Inflammatory macrophage treated with lipopolysaccharide for 1 hour (primary cell): ENCODE measurements at places on chromosomes 1 and 21.

DNA sequence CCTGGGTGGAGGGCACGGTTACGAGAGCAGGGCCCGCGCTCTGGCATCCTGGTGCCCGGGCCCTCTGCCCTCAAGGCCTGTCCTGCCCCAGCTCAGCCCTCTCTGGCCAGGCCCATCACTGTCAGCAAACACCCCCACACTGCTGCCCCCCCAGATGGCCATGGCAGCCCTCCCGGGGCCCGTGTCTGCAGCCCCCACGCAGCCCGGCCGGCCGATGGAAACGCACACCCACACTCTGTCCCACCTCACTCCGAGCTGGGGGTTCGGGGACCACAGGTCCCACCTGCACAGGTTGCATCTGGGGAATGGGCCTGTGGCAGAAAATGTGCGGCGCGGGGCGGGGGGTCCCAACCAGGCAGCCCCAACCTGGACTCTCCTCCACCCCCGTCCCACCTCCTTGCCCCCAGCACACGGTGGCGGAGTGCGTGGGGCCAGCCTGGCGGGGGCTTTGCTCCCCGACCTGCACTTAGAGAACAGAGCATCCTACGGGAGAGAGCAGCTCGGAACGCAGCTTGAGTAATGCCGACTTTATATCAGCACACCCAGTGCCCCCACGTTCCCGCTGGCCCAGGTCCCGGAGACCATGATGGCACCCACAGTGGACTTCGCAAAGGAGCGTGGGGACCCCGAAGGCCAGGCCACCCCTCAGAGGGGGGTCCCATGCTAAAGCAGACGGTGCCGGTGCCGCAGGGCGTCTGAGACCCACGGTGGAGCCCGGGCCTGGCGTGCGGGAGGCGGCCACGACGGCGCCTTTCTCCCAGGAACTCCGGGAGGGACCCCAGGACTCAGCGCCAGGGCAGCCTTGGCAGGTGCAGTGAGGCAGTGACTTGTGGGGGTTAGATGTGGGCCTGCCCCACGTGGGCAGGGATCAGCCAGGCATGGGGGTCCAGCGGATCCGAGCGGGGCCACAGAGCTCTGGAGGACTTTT lies 7.5 kb upstream of the RNF223 start:
- no peak for DNase-seq

- DNase-seq, result no peak
These were observed 97.1 kb upstream of the C1orf87 start for GRCh38 chr1:60170709-60171108.

DNA sequence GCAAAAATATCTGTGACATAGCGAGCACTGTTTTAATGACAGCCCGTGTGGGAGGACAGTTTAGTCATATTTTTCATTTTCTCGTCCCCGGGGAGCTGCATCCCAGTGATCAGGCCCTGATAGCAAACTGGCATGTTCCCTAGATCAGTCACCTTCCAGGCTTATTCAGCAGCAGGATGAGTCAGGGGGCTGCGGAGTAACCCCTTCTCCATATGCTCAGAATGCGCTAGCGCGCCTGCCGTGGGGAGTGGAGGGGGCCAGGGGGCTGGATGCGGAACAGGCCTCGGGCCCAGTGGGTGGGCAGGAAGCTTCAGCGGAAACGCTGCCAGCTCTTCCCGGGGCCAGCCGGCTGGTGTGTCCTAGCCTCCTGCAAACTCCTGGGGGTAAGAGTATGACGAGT lies 94.0 kb downstream of the KCND3 start:
- no peak for DNase-seq

- DNase-seq, result no peak
These were observed 25.2 kb downstream of the NVL start for GRCh38 chr1:224304767-224305166.

DNA sequence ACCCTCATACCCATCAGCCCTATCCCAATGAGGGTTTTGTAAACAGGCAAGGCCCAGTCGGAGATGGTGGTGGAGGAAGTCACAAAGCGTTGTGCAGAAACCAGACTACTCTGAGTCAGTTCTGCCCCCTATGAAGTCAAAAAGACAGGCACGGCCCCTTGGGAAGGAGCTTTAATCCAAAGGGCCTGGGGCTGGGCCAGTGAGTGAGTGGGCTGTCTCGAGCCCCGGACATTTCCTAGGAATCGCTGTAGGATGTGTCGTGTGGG lies 442 bp upstream of the AHCYL1 start:
- DNase-seq, result peak; percentile 51

GRCh38 chr1:206704226-206704625 lies 19.5 kb downstream of the MAPKAPK2 start:
- DNase-seq, result no peak

DNA sequence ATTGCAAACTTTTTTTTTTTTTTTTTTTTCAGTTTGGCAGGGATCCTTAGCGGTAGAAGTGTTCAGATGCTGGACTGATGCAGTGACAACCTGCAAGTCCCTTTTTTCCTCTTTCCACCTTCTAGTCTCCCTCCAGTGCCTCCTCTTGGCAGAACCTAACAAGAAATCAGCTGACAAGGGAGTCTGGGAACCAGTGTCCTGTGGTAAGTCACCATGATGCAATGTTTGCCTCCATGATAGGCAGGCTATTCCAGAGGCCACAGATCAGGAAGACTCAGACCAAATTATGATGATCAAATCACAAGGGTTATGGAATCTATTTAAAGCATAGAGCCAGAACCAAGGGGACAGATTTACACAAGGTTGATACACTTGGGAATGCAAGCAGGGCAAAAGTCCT lies 3.0 kb upstream of the CD34 start:
- DNase-seq, result no peak

GRCh38 chr1:185104083-185104482 lies 52.7 kb downstream of the TRMT1L start:
- DNase-seq, result no peak

DNA sequence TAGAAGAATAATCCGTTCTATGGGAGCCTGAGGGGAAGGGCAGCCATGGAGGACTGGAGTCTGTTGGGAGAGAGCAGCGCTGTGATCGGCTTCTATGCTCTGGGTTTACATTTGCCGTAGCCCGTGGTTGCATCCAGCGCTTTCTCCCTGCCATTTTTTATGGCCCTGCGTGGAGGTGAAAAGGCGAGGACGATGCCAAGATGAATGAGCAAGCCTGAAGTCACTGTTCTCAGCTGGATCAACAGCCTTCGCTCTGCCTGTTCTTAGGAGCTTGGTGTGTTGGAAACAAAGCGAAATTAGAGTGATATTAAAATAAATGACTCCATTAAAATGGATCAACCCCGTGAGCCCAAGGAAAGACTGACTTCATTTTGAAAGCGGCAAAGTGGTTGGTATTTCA lies 120.2 kb downstream of the KCNJ6 start:
- DNase-seq, result no peak

- DNase-seq, result no peak
These were observed 18.7 kb downstream of the ZSWIM5 start for GRCh38 chr1:45187725-45188124.

DNA sequence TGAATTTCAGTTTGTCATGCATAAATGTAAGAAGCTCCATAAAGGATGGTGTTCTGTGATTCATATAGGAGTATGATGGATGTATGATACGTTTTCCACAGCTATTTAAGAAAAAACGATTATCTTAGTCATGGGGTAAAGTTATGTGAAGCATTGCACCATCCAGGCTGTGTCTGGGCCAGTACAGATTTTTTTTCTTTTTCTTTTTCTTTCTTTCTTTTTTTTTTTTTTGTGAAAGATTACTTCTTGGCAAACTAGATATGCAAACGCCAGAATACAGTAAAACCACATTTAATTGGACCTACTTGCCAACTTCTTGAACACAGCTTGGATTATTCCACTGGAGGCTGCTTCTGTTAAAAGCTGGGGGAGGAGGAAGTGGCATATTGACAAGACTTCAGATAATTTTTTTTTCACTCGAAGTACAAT lies 14.9 kb downstream of the ZBTB18 start:
- no peak for DNase-seq

GRCh38 chr1:6028042-6028850 lies 17.4 kb upstream of the KCNAB2 start:
- DNase-seq, result peak; percentile 80

DNA sequence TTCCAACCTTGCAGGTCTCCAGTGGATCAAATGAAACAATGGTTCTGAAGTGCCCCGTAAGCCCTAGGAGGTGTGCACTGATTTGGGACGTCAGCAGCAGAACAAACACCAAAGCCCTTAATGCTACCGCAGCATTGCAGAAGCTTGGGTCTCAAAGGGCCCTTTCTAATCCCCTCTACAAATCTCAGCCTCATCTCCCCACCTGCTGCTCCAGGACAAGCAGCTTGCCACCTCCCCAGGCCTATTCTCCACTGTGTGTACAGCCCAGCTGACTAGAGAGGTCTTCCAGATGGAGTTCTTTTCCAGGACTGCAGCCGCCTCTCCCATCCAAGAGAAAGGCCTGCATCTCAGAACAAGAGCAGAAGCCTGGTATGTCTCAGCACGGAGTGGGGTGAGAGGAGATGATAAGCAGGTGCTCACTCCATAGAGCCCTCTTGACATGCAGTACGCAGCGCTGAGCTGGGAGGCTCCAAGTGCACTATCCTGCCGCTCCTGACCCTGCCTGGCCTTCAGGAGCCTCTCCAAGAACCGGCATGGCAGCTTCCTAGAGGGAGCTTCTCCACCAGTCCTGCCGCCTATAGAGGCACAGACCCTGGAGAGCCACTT lies 46.3 kb downstream of the MRPL37 start:
- no peak for DNase-seq

- DNase-seq, result no peak
These were observed 114.5 kb downstream of the DSCAM start for GRCh38 chr21:40732253-40733023.

- no peak for DNase-seq
These were observed 54.6 kb downstream of the F3 start for GRCh38 chr1:94486990-94487389.

DNA sequence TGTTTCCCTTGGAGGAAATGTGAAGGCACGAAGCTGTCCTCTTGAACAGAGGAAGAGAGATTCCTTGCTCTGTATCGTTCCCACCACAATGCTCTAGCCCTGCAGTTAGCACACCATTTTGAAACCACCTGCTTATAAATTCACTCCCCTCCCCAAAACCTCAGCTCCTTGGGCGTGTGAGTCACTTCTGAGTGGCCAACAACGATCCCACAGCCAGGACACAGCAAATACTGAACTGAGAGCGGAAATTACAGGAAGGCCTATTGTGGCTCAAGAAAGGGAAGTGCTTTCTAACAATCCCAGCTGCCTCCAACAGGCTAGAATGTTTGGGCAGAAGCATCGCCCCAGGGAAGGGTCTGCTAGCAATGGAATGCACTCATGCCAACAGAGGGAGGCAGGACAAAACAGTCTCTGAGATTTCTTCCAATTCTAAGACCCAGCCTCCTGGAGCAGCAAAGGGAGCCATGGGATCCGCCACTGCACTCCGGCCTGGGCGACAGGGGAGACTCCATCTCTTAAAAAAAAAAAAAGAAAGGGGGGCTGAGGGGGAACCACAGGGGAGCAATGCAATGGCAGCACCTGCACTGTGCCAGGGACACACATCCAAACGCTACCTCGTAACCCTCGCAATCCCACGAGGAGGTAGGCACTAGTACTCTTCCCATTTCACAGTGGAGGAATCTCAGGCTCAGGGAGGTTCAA lies 1.9 kb downstream of the TMEM53 start:
- peak; percentile 86 for DNase-seq

- no peak for DNase-seq
These were observed 9.5 kb downstream of the RHEX start for GRCh38 chr1:206062464-206062863.

GRCh38 chr1:14553711-14554110 lies 44.8 kb upstream of the KAZN start:
- no peak for DNase-seq

GRCh38 chr1:174769961-174770549 lies 229.7 kb upstream of the CACYBP start:
- peak; percentile 20 for DNase-seq

DNA sequence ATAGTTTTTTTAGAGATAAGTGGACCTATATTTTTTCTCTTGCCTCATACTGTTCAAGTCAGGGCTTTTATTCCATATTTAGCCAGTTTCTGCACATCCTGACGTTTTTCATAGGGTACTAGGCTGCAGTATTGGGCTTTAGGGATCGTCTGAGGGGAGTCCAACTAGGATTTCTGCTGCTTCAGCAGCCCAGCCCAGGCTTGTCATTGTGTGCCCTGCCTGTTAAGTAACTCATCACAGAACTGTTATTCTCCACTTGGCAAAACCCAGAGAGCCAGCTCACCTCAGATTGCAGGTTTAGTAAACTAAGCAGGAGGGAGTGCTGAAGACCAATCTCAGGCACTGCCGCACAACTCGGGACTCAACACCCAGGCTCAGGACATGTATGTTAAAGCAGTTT lies 2.8 kb downstream of the GALNT2 start:
- DNase-seq, result no peak

- DNase-seq, result no peak
These were observed 21.2 kb upstream of the THRAP3 start for GRCh38 chr1:36203027-36203553.

DNA sequence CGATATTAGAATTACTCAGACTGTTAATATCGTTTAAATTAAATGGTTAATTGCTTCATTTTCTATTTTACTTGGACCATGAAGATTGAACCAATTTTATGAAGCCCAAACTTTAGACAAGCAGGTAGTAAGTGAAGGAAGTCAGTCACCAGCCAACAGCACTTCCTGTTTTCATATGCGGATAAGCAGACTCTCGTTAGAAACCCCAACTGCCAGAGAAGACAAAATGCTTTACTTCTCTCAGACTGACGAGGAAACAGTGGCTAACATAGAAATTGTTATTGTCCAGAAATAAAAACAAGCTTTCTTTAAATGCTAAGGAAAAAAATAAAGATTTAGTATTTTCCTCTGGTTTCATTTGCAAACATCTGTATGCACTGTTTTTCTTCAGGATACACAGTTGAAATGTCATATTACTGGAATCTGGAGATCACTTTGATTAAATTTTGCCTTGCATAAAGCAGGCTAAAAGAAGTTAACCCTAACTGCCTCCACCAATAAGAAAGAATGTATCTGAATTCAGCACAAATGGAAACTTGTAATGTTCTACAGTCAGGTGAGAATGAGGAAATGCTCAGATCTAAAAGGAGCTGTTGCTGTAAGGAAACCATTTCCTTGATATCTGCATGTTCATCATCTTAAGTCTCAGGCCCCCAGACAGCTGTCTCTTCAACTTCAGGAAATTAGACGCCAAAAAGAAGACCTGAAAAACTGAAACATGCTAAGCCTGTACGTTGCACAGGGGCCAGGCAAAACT lies 129.8 kb upstream of the SAMSN1 start:
- no peak for DNase-seq

GRCh38 chr1:154386643-154387352 lies 18.3 kb upstream of the IL6R start:
- peak; percentile 78 for DNase-seq

- no peak for DNase-seq
These were observed 25.7 kb downstream of the LDLRAD1 start for GRCh38 chr1:53992085-53992874.
